Myocyte (in vitro differentiated cells): ENCODE measurements at places on chromosomes 2 and 18. TPM values are rescaled to one million over a fixed set of nuclear protein-coding genes. Genes with fewer than 3 reads are reported as not detected.
A peak's percentile ranks its signal among the peaks of the same experiment; 100 is the strongest.

The OXER1 gene
- 0.32 and 1.0 TPM in 2 replicates for total RNA-seq

The SAG gene
- total RNA-seq = not detected in 2 replicates

DNA sequence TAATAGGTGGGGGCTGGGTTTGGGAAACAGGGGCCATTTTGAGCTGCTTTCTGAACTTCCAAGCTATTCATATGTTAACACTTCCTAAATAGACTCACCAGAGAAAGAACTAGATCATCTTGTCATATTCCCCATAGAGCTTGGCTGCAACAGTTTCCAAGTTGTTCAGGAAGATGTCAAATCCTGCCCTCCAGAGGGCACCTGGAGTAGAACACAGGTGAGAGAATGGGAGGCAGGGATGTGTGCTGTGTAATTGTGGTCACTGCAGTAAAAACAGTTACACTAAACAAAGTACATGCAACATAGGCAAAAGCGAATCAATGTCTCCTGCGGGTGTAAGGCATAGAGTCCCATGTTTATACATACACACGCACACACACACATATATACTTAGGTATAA is 34.5 kb upstream of the LRRC30 start:
- no peak for DNase-seq

- DNase-seq = no peak
Observed at GRCh38 chr2:121884511-121884921, 129.1 kb downstream of the TSN start.

The TIA1 gene
- 97.5 and 115 TPM in 2 replicates for total RNA-seq

The PLEKHM3 gene
- 6.7 and 8.5 TPM in 2 replicates for total RNA-seq

The CCDC102B gene
- total RNA-seq = 22.1 and 43.3 TPM in 2 replicates

The DYNAP gene
- not detected in 2 replicates for total RNA-seq

GRCh38 chr2:178912416-178913048 is 105.3 kb upstream of the TTN start:
- peak; percentile 34 for DNase-seq

The SGO2 gene
- total RNA-seq = 3.1 and 7.9 TPM in 2 replicates

The TUBB8B gene
- not detected in 2 replicates for total RNA-seq

DNA sequence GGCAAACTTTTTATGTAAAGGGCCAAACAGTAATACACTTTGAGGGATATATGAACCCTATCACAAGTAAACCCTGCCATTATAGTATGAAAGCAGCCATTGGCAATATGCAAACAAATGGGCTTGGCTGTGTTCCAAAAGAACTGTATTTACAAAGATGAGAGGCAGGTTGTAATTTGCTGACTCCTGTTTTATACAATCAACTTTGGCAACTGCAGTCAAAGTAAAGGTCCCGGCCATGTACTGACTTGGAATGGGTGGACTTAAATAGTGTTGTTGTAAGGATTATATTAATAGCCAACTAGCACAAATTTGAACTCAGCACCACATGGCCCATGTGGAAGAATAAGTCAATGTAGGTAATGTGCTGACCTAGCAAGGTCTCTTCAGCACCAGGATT is 223.4 kb downstream of the WDPCP start:
- DNase-seq = no peak

The CCDC74A gene
- 7.8 and 8.5 TPM in 2 replicates for total RNA-seq

The CDH20 gene
- total RNA-seq = not detected in 2 replicates

DNA sequence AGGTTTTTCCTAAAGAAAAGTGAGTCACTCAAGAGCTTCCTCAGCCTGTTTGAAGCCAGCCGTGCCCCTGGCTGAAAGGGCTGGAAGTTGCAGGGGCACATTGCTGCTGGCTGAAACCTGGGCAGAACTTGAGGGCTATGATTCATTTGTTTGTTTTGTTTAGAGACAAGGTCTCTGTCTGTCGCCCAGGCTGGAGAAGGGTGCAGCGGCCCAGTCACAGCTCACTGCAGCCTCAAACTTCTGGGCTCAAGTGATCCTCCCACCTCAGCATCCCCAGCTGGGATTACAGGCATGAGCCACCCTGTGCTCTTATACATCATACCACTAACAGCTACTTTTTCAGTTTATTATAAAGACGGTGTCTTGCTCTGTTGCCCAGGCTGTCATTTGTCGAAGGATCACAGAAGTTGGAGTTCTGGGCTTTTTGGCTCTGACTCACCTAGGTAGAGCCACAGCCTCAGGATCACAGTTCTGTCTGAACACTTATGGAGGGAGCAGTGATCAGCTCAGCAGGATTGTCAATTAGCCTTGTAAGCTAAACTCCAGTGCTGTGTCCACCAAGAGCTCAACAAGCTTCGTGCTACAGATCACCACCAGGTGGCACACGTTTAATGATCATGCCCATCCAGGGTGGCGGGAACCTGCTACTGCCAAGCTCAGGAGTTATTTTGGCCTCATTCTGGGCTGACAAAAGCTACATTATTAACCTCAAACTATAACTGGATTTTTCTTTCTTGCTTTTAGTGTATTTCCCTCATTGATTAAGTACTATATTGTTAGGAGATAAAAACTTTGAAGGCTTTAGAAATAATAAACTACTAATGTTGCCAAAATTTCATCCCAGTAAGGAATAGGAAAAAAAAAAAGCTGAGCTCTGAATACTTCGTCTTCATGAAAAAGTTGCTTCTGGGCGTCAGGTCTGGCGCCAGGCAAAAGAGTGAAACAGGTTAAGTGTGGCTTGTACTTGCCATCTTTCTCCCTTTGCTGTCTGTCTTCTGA is 57.9 kb downstream of the ARHGEF33 start:
- peak; percentile 75 for DNase-seq

DNA sequence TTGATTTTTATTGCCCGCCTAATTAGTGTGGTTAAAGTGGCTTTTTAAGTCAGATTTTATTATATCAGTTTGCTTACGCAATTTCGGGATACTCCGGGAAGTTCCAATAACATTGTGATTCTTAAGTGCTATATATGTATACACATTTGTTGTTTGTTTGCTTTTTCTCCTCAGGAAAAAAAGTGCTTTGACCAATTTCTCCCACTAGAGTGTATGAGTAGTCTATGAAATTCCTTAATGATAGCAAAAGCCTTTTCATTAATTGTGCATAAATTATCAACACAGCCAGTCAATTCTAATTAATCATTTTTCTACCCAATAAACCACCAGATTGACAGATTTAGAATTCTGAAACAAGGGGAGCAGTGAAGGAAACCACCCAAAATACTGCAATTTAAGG is 172.2 kb downstream of the DPP10 start:
- no peak for DNase-seq

GRCh38 chr2:36351736-36352349 is 3.7 kb upstream of the CRIM1 start:
- DNase-seq = peak; percentile 62
